Nephron progenitor cell (in vitro differentiated cells): ENCODE measurements at places on chromosomes 1 and 21.

DNA sequence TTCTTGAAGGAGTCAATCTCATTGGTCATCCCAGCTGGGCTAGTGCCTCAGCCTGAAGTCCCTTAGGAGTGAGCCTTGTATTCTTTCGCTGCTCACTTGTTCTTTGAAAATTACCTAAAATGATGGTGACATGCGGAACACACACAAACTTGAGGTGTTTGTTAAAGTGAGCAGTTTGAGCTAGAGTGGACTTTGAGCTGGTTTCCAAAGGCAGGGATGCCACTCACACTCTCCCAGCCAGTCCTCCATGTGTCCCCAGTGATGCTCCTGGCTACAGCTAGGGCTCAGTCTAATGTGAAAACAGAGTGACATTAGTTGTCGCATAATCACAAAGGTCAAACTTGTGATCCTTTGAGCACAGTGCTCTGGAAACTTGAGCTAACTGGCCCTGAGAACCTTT is 84.3 kb downstream of the DTL start:
- no peak for DNase-seq

DNA sequence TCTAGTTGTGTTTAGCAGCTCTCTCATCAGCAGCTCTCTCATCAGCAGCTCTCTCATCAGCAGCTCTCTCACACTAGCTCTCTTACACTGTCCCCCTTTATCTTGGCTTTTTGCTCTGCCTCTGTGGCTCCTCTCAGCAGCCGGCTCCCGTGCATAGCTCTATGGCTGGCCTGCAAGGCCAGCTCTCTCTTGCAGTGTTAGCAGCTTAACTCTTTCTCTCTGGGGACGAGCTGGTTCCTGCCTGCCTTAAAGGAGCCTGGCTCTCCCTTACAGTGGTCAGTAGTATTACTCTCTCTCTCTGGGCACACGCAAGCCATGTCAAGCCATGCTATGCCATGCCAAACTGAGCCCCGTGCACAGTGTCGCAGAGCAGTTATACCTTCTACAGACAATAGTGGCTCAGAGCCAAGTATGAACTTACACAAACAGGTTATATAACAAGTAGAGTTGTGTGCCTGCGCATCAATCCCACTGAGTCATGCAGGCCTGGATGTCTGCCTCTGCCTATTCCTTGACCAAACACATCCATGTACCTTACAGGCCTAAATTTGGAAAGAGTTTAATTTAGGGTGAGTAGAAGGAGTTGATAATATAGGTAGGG is 295.9 kb downstream of the TPR start:
- no peak for DNase-seq

GRCh38 chr1:197769287-197769686 is 6.0 kb downstream of the DENND1B start:
- no peak for DNase-seq

GRCh38 chr1:42002220-42002619 is 83.5 kb upstream of the HIVEP3 start:
- DNase-seq: no peak

- no peak for DNase-seq
These were observed 68.6 kb upstream of the PALMD start for GRCh38 chr1:99577313-99577712.
